ENCODE measurements at places on chromosomes 13 and 19.

- no peak for DNase-seq
These were observed at the start of gene TMIGD2 for GRCh38 chr19:4302243-4302640. Gene TMIGD2, minus strand, starts transcription at chr19:4302389. Its CDS starts 4 bp downstream, at chr19:4302385.

- no peak for DNase-seq
These were observed 68.9 kb downstream of the ITGBL1 start for GRCh38 chr13:101521371-101521770.

DNA sequence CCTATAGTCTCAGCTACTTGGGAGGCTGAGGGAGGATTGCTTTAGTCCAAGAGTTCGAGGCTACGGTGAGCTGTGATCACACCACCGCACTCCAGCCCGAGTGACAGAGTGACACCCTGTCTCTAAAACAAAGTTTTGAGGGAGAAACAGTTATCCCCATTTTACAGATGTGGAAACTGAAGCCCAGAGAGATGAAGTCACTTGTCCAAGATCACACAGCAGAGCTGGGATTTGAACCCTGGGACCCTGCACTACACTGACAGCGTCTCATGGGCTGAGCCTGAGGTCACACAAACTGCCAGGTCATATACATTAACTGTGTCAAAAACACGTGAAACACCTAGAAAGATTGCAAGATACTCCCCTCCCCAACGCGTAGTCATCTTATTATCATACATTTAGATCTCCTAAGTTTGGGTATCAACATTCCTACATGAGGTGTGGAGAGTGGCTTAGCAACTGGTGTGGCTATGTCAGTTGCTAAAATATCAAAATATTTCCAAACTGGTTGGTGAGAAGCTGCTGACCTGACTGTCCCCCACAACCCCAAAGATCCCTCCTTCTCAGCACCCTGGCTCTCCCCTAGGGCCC lies 8.2 kb downstream of the FCGBP start:
- no peak for DNase-seq

- DNase-seq = no peak
These were observed 19.4 kb upstream of the DHRS12 start for GRCh38 chr13:51823359-51823758.

GRCh38 chr13:76499891-76500290 lies 386.3 kb downstream of the KCTD12 start:
- DNase-seq = no peak

GRCh38 chr13:41145136-41145908 lies 12.7 kb upstream of the KBTBD6 start:
- no peak for DNase-seq

DNA sequence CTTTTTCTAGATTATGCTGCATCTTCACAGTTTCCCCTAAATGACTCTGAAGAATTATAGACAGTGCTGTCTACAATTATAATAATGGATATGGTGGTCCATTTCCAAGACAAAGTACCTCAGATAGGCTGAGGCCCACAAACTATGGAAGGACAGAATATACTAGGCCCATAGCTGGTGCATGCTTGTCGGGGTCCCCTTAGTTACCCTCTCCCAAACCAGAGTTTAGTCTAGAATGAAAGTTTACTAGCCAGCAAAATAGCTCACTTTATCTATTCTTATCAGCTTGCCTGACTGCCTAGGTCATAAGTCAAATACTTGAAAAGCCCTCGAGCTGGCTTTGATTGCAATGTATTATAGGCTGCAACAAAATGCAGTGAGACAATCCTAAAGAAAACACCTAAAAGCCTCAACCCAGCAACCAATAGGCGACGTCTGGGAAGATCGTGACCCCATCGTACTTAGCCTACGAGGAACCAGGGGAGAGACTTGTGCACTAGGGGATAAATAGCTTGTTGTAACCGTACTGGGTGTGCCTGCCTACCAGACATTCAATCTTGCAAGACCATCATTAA lies 785 bp upstream of the IGFL2 start:
- no peak for DNase-seq

DNA sequence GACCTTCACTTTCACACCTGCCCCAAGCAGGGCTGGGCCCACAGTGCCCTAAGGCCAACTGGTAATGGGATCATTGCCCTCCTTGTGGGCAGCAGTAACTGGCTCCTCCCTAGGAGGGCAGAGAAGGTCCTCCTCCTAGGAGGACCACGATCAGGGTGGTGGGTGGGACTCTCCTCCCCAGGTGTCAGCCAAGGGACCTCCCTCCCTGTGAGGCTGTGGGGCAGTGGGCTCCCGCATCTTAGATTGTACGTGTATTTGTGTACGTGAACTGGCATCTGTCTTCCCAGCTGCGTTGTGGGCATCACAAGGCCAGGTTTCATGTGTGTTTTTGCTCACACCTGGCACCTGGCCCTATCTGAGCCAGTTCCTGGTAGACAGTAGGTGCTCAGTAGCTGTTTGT lies 111.8 kb downstream of the SOX1 start:
- DNase-seq = no peak
